ENCODE measurements at places on chromosomes 2 and 18. TPM values are rescaled to one million over a fixed set of nuclear protein-coding genes. Genes with fewer than 3 reads are reported as not detected.

The BCL2L11 gene
- total RNA-seq = 9.6 TPM

The LYG2 gene
- not detected for total RNA-seq

The SIX2 gene
- not detected for total RNA-seq

The STARD6 gene
- total RNA-seq = not detected

The ANKRD53 gene
- total RNA-seq = 0.93 TPM

The PSMA8 gene
- not detected for total RNA-seq

The GPR39 gene
- total RNA-seq = 9.1 TPM

DNA sequence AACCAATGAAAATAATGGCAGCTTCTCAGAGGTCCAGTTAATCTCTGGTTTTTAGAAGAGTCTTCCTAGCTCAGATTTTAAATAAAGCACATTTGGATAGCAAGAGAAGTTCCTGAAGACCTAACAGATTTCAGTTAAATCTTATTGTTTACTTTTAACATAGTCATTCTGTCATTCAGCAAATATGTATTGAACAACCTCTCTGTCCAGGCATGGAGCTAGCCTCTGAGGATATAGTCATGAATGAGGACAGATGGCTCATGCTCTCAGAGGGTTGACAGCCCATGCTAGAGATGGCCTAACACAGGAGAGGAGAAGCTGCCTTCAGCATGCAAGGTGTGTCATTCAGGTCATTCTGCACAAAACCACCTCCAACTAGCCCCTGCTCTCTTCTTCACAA, 6.2 kb downstream of the CCBE1 start:
- H3K4me3 ChIP-seq = no peak overlapping the region
- no peaks in the 10 kb centered on the region for H3K4me1 ChIP-seq

DNA sequence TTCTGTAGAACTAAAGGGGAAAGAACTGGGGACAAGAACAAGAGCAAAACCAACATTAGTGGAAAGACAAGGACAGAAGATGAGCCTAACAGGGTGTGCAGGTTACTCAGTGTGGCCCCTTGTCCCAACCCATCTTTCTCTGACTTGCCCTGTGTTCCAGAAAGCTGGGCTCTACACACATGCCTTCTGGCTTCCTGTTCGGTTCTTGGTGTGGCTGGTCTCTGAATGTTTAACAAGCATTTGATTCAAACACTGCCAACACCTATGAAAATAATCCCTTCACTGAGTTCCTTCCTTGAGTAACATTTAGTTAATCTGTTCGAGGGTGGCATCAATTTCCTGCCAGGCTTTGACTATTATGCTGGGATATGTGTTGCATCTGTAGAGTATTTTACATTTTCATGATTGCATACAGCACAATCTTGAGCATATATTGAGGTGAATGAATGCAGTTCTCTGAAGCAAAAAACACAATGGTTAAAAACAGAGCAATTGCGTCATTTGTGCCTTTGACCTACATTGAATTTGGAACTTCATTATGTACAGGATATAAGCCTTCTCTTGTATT, 83.3 kb downstream of the MBD2 start:
- H3K36me3 ChIP-seq = no peaks in the 10 kb centered on the region
- H3K27ac ChIP-seq = no peak overlapping the region
- H3K27me3 ChIP-seq = no peaks in the 10 kb centered on the region

- H3K27ac ChIP-seq = no peak overlapping the region
- H3K4me3 ChIP-seq = no peak overlapping the region
- H3K4me1 ChIP-seq = no peaks in the 10 kb centered on the region
- H3K36me3 ChIP-seq = no peaks in the 10 kb centered on the region
These were observed 27.1 kb downstream of the SRBD1 start for GRCh38 chr2:45583977-45584376.

DNA sequence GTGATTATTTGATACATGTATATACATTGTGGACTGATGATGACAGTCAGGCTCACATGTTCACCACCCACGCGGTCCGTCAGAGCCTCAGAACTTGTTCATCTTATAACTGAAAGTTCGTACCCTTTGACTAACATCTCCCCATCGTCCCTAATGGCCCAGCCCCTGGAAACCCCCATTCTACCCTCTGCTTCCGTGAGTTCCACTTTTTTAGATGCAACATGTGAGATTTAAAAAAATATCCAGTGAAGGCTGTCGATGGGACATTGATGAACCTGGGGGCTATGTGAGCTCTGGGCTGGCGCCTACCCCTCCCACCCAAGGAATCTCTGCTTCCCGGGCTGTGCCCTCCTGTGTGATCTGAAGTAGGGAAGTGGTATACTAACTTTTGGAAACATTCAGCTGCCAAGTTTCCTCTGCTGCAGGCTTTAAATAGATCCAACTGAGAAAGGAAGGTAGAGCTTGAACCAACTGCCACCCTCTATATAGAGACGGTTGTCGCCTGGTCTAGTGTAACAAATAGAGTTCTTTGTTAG, 163.8 kb downstream of the FAM210A start:
- H3K4me1 ChIP-seq = no peaks in the 10 kb centered on the region
- H3K27me3 ChIP-seq = no peaks in the 10 kb centered on the region
- no peak for DNase-seq
- H3K36me3 ChIP-seq = no peaks in the 10 kb centered on the region

- no peaks in the 10 kb centered on the region for H3K4me1 ChIP-seq
- H3K36me3 ChIP-seq = no peaks in the 10 kb centered on the region
- H3K4me3 ChIP-seq = no peak overlapping the region
These were observed 37.7 kb upstream of the TBC1D8 start for GRCh38 chr2:101188683-101189405.

DNA sequence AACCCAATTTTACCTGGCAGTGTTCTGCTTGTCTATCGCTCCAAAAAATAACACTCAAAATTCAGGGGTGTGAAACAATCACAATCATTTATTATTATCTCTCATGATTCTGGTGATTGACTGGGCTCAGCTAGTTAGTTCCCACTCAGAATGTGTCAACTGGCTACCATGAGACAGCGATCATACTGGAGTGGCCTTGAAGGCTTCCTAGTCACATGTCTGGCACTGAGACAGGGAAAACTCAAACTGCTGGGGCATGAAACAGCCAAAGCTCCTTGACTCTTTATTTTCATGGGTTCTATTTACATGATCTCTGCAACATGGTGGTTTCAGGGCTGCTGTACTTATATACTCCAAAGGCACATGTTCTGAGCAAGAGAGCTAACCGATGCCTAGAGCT, 6.2 kb upstream of the ANXA4 start:
- H3K4me1 ChIP-seq = no peaks in the 10 kb centered on the region
- no peak for DNase-seq
- H3K27ac ChIP-seq = no peak overlapping the region
- H3K36me3 ChIP-seq = no peaks in the 10 kb centered on the region
- H3K27me3 ChIP-seq = no peaks in the 10 kb centered on the region

GRCh38 chr2:22274661-22275060, 1110.3 kb upstream of the KLHL29 start:
- no peak overlapping the region for H3K4me3 ChIP-seq
- no peaks in the 10 kb centered on the region for H3K4me1 ChIP-seq
- no peak for DNase-seq
- H3K27me3 ChIP-seq = no peaks in the 10 kb centered on the region

DNA sequence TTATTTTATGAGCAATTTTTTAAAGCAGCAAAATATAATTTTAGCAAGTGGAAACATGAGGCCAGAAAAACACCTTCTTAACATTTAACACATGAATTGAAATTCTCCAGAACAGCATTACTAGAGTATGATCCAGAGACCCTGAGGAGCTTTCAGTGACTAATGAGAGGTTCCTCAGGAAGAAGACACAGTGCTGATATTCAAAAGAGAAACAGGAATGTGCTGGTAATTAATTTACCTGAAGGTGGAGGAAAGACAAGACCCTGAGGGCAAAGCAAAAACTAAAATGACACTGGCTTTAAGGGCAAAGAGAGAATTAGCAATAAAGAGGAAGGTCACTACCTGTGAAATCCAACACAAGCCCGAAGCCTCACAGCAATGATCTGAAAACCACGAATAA, 97.0 kb downstream of the CDH2 start:
- H3K27ac ChIP-seq = no peak overlapping the region
- no peaks in the 10 kb centered on the region for H3K27me3 ChIP-seq
- no peaks in the 10 kb centered on the region for H3K36me3 ChIP-seq

DNA sequence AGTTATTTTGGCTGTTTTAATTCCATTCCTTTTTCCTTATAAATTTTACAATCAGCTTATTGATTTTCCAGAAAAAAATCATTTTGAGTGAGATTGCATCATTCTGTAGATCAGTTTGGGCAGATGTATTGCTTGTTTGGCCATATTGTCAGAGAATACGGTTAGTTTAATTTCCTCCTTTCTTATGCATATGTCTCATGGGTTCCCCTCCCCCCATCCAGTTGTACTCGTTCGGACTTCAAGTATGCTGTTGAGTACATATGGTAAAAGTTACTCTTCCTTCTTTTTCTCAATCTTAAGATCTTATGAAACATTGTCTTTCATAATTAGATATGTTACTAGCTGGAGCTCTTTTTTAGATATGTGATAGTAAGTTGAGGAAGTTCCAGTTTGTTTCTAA, 131.2 kb upstream of the TTC27 start:
- no peaks in the 10 kb centered on the region for H3K27me3 ChIP-seq
- no peaks in the 10 kb centered on the region for H3K4me1 ChIP-seq
- no peak overlapping the region for H3K4me3 ChIP-seq

- no peaks in the 10 kb centered on the region for H3K4me1 ChIP-seq
- no peaks in the 10 kb centered on the region for H3K36me3 ChIP-seq
- no peak overlapping the region for H3K4me3 ChIP-seq
- no peak for DNase-seq
These were observed 7.1 kb upstream of the STAMBP start for GRCh38 chr2:73821669-73822068.

DNA sequence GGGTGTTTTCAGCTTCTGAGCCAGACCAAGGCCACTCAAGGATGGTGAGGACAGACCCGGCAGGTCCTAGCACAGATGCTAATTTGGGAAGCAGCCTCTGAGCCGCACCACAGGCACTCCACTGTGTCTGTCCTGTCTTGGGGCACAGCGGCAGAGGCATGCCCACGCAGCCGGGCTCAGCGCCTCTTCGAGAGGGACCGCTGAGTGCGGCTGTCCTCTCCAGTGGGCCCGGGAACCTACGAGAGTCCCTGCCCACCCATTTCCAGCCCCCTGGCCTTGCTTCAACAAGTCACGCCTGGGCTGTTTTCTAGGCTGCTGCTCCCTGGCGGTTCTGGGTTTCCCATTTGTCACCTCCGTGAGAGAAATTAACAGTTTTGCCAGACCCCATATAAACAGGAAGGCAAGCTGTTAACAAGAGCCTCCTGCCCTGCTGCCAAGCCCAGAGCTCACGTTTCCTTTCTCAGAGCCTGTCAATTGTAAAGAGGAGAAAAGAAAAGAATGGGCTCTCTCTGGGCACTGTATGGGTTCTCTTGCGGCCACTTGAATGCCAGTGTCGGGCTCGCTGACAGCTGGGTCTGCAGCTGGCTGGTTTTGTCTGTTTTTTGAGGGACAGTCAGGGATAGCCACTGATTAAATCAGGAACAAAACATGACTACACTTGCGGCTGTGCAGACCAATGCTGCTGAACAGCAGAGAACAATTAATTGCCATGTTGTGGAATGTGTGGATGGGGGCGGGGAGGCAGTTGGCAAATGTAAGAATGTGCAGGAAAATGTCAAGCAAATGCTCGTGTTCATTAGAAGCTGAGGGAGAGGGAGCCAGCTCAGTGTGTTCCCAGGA, 30.6 kb downstream of the TMEM17 start:
- H3K27me3 ChIP-seq = no peaks in the 10 kb centered on the region
- H3K4me3 ChIP-seq = no peak overlapping the region
- H3K4me1 ChIP-seq = peaks cover 17% of the 10 kb centered on the region
- H3K36me3 ChIP-seq = no peaks in the 10 kb centered on the region

DNA sequence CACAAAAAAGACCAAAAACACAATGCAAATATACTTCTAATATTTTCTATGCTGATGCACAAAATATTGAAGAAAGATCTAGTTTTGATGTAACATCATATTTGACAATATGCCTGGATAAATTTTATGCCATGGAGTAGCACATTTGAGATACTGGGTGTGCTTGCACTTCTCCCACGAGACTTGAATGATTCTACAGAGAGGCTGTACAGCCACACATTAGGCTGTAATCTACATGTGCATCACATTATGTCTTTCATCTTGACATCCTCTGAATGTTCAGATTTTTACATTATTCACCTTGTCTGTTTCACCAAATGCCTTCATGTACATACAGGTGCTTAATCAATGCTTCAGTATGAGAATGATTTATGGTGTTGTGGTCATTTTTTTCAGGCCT, 756.4 kb upstream of the CDH7 start:
- no peaks in the 10 kb centered on the region for H3K36me3 ChIP-seq
- no peaks in the 10 kb centered on the region for H3K27me3 ChIP-seq
- H3K4me1 ChIP-seq = no peaks in the 10 kb centered on the region
- no peak for DNase-seq
- H3K4me3 ChIP-seq = no peak overlapping the region

DNA sequence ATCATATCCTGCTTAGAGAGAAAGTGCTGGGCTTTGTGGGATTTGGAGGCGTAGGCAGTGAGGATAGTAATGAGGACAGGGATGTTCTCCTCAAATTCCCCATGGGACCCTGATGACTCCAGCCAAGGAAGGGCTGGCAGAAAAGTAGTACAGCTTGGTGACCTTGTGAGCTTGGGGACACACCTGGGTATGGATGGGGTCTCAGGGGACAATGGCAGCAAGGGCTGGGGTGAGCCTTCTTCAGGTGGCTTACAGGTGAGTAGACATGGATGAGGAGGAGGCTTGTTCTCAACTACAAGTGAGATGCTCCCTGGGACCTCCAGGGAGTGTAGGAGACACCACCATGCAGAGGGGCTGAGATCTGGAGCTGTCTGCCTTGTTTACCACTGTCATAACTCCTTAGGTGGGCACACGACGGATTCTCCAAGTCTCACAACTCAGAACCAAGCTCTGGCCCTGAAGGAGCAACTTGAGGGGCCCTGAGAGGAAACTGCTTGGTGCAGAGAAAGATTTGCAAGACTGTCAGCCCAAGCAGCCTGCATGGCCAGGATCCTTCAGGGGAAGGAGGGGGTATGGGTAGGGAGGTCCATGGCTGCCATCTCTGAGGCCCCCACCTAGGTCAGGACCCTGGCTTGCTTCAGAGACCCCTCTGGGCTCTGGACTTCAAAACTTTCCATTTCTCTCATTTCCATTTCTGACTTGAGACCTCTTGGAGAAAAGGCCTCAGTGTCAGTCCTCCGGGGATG, 262.8 kb downstream of the DYSF start:
- DNase-seq = no peak
- H3K4me1 ChIP-seq = peaks cover 2% of the 10 kb centered on the region
- H3K27ac ChIP-seq = no peak overlapping the region
- H3K27me3 ChIP-seq = no peaks in the 10 kb centered on the region
- no peak overlapping the region for H3K4me3 ChIP-seq
